ENCODE measurements at places on chromosomes 16 and 17.

DNA sequence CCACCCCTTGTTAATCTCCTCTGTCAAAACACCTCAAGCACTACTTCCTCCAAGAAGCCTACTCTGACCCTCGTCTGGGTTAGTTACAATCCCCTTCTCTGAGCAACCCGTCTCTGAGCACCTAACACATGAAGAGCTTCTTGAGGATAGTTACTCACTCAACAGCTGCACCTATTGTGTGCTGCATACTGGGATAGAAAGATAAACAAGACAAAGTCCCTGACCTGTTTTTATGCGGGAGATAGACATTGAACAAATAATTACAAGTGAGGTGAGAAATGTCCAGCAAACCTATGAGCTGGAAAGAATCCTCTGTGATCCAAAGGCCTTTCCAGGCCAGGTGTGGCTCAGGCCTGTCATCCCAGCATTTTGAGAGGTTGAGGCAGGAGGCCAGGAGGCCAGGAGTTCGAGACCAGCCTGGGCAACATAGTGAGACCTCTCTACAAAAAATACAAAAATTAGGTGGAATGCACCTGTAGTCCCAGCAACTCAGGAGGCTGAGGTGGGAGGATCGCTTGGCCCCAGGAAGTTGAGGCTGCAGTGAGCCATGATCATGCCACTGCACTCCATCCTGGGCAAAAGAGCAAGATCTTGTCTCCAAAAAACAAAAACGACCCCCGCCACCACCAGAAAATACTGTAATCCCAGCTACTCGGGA, 5.5 kb upstream of the ZNF771 start:
- no peak for DNase-seq

DNA sequence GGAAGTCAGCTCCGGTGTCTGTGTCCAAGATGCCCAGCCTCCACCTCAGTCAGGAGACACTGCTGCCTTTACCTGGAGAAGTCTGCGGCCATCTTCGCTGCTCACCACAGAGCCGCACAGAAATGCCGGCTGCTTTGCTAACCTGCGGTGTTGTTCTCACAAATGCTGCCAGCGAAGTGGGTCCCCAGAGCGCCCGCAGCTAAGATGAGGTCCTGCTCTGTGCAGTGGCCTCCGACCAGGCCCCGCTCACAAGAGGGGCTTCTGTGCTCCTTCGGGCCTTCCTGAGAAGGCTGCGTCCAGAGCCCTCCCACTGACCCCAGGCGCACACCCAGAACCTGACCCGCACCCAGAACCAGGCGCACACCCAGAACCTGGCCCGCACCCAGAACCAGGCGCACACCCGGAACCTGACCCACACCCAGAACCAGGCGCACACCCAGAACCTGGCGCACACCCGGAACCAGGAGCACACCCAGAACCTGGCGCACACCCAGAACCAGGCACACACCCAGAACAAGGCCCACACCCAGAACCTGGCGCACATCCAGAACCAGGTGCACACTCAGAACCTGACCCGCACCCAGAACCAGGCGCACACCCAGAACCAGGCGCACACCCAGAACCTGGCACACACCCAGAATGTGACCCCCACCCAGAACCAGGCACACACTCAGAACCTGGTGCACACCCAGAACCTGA, 51.5 kb upstream of the FASN start:
- no peak for DNase-seq

DNA sequence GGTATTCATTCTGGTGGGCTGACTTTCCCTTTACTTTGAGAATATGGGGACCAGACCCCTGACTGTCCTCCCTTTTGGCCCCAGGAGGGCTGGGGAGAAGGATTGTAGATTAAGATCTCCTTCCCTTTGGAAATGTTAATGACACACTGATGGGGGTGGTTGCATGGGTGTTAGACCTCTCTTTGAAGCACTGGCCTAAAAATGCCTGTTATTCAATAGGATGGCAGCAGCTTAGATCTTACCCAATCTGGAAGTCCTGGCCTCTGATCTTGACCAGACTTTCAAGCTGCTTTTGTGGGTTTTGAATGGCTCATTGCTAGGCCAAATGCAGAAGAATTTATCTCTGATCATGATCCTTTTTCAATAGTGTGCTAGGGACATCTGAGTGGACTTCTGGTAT, 25.7 kb downstream of the MAP3K3 start:
- no peak for DNase-seq

- DNase-seq = no peak
Observed at GRCh38 chr17:27808628-27809027, 8.3 kb upstream of the NOS2 start.

DNA sequence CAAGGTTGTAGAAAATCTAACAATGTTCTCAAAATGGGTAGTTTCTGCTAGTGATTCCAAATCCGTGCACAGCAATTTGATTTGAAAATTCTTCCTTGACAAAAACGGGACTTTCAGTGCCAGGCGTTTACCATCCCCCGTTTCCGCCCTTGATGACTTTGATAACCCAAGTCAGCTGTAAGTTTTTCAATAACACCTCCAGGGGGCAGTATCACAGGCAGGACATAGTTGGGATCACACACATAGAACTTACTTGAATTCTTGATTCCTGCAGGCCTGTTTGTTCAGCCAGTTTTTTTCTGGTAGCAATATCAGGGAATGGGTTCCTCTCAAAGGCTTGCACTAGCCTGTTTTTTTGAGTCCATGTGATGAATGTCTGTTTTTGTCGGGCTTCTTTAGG, 5.6 kb downstream of the DUXB start:
- DNase-seq = no peak

- no peak for DNase-seq
Observed at GRCh38 chr17:10716218-10716617, 13.6 kb downstream of the TMEM220 start.

DNA sequence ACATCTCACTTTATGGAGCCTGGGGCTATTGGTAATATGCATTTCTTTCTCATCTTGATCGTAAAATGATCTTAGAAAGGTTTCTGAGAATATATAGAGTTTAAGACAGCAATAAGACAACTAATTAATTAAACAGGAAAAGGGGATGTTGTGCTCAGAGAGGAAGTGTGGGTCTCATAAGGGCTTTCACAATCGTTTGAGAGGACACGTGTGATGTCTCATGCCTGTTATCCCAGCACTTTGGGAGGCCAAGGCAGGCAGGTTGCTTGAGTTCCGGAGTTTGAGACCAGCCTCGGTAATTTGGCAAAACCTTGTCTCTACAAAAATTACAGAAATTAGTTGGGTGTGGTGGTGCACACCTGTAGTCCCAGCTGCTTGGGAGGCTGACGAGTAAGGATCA, 295.6 kb downstream of the WWOX start:
- no peak for DNase-seq

DNA sequence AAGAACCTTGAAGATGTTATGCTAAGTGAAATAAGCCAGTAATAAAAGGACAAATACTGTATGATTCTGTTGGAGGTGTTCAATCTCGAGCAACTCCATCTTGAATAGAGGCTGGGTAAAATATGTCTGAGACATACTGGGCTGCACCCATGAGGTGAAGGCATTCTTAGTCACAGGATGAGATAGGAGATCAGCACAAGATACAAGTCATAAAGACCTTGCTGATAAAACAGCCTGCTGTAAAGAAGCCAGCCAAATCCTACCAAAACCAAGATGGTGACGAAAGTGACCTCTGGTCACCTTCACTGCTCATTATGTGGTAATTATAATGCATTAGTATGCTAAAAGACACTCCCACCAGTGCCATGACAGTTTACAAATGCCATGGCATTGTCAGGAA, 98.1 kb downstream of the RGS9 start:
- DNase-seq = no peak

DNA sequence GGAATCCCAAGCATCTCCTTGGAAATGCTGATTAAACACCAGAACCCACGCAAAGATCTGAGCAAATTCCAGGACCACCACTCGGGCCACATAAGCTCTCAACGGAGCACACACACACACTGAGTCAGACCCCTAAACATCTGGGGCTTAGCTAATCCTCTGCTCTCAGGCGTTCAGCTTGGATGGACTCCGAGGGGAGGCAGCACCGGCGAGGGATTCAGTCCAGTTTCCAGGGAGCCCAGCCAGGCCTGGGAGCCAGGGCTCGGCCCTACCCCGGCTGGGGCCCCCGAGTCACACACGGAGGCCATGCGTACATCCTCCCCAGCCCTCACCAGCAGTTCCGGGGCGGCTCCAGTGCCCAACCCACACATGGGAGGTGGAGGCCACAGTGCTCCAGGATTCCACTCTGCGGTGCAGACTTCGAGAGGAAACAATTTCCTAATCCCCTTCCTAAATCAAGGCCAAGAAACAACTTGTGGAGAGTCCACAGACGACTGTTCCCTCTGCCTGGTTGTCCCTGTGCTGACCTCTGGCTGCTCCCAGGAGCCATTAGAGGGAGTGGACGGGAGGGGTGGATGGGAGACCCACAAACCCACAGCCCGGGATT, 70.5 kb downstream of the GAS7 start:
- no peak for DNase-seq

GRCh38 chr17:73064084-73064938, 28.2 kb downstream of the SLC39A11 start:
- no peak for DNase-seq

DNA sequence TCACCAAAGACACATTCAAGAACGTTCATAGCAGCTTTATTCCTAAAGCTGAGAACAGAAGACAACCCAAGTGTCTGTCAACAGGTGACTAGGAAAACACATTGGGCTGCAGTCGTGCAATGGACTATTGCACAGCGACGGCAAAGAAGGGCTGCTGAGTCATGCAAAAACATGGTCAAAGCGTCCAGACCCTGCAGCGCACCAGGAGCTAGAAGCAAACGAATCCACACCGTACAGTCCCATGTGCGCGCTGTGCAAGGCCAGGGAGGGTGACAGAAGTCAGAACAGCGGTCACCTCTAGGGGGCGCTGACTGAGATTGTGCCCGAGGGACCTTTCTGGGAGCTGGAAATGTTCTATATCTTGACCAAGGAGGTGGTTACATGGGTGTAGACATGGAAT, 266.4 kb downstream of the MAF start:
- DNase-seq = no peak

- no peak for DNase-seq
Observed at GRCh38 chr16:6967796-6968320, 364.8 kb upstream of the RBFOX1 start.

DNA sequence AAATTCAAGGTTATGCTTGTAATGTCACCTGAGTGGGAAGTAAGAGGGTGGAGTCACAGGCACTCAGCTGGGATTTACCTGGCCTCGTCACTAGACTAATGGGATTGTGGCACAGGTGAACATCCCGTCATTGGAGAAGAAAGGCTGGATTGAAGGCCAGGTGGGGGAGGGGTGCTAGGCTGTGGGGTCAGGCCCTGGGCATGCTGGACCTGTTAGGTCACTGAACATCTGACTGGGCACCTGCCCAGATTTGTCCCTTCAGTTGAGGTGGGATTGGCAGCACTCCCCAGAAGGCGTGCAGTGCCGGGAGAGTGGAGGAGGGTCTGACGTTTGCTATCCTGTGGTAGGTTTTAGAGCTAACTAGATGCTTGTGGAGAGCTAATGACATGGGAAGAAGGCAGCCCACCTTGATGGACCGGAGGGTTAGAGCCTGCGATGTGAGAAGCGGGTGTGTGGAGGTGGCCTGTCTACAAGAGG, 161.5 kb upstream of the ZNF267 start:
- no peak for DNase-seq

GRCh38 chr17:42248351-42249179, 27.6 kb downstream of the STAT5B start:
- DNase-seq = peak; percentile 65

GRCh38 chr16:23803591-23804123, 32.1 kb upstream of the PRKCB start:
- DNase-seq = peak; percentile 56

DNA sequence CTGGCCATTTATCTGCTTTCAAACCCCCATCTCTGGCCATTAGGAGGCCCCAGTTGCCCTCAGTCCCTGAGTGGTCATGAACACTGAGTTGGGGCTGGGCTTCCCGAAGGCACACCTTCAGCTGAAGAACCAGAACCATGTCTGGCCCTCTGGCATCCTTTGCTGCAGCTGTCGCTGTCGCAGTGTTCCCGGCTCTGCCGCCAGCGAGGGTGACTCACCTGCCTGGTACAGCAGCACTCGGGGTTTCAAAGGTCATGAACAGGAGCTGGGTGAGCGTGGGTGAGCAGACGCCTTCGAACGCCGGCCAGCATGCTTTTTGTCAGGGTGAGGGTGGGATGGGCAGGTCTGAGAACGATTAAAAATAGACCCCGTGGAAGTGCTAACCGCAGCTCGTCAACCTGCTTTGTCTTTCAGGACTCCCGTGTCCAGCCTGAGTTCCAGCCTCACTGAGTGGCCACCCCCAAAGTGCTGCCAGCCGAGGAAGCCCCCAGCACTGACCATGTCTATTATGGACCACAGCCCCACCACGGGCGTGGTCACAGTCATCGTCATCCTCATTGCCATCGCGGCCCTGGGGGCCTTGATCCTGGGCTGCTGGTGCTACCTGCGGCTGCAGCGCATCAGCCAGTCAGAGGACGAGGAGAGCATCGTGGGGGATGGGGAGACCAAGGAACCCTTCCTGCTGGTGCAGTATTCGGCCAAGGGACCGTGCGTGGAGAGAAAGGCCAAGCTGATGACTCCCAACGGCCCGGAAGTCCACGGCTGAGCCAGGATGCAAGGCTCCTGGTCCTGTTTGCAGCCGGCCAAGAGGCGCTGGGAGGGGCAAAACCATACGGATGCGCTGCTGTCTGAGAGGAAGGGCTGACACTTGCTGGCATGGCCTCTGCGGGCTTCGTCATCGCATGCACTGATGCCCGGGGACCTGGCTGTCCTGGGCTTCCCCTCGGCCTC, 7.6 kb downstream of the SNN start:
- DNase-seq = no peak

- DNase-seq = no peak
Observed at GRCh38 chr16:57564571-57565270, 22.3 kb downstream of the ADGRG5 start.

DNA sequence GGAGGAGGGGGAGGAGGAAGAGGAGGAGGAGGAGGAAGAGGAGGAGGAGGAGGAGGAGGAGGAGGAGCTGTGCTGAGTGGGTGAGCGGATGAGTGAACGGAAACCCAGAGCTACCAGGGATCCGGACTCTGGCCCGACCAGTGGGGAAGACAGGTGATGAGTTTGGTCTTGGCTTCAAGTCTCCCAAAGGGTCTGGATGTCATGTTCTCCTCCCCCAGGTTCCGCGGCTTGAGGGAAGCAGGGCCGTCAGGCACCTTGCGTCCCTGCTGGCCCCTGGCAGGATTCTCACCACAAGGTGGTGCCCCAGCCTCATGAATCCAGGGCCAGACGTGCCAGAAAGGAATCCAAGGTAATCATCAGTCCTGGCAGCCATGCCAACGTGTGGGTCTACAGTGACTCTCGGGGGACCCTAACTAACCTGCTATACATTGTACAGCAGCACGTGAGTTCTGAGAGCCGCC, 13.5 kb upstream of the ABAT start:
- DNase-seq = peak; percentile 20

- no peak for DNase-seq
Observed at GRCh38 chr16:31127182-31127581, 8.3 kb downstream of the PRSS8 start.

DNA sequence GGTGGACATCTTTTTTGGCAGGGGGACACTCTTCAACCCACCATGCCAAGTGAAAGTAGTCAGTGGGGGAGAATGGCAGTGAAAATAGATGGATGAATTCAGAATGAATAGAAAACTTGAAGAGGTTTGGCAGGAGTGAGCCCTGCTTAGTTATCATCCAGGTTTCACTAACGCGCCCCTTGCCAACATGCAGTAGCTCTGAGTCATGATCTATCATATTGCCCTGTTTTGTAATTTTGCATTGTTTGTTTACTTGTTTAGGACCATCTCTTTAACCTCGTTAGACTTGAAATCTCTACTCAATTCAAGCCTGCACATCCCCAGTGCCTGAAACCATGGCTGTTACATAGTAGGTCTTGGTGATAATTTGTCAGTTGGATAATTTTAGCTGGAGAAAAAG, 116.7 kb downstream of the RBFOX1 start:
- DNase-seq = no peak

Measured in activated CD4-positive, alpha-beta T cell treated with anti-CD3 and anti-CD28 coated beads for 1 hour (primary cell).